ENCODE measurements at places on chromosomes 11 and 22.

GRCh38 chr11:15367695-15368094 lies 253.0 kb downstream of the INSC start:
- DNase-seq, result no peak

DNA sequence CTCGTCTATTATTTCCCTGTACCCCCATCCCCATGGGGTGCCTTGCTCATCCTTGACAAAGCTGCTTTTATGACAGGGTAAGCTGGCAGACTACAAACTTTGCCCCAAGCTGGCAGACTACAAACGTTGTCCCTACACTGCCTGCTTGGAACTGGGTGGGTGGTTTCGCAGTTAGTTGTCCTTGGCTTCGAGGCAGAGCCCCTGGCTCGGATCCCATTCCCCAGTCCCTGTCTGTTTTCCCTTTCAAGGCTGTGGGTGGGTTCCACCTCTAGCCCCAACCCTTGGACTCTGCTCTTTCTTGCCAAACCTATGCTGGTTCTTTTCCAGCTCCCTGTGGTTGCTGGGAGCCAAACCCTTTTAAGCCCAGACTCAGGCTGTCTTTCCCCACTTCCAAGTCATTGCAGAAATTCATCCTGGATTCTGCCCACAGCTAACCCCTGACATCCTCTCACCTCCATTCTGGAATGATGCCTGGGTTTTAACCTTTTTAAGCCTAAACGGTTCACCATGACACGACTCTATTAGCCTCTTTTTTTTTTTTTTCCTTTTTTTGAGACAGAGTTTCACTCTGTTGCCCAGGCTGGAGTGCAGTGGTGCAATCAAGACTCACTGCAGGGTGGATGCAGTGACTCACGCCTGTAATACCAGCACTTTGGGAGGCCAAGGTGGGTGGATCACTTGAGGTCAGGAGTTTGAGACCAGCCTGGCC lies 9.2 kb upstream of the RBM14 start:
- no peak for DNase-seq

- DNase-seq, result no peak
Observed at GRCh38 chr22:48459859-48460823, 1367.5 kb downstream of the BRD1 start.

DNA sequence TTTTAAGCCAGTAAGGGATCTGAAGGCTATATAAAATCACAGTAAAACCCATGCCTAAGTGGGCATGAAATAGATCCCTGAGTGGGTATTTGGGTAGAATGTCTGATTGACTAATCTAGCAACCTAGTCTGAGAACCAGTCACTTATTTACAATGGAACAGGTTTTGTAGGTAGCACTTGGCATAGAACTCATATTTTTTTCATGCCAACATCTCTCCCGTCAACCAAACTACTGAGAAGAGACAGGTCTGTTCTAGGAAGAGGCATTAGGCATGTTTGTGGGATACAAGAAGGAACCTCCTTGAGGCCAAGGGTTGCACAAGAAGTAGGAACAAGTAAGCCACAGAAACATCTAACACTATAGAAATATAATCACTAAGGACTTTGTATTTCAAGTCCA lies 840.4 kb upstream of the TENM4 start:
- DNase-seq, result no peak

DNA sequence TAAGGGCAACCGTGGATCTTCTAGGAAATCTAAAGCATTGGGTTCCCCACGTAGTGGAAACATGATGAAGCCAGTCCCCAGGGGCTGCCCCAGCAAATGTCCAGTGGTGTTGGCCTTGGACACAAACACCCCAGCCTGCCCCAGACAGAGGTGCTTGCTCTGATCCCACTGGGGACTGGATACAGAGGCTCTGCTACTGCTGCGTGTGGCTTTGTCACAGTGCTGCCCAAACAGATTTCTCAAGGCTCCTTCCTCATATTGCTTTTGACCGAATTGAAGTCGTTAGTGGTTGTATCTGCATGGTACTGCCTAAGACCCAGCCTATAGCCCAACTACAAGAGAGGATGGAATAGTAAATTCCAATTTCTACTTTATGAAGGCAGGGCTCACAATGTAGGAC lies 40.1 kb upstream of the CD44 start:
- no peak for DNase-seq

DNA sequence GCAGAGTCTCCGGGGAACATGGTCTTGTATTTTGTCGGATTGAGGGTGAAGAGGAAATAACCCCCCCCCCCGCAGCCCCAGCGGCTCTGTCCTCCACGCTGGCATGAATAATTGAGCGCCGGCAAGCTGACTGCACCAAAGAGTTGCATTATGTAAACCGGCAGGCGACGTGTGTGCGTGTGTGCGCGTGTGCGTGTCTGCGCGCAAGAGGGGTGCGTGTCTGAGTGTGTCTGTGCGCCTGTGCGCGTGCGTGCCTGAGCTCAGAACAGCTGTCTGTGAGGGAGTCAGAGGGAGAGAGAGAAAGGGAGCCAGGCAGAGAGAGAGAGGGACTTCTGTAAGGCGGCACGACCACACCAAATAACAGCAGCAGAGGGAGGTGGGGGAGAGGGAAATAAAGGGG lies 94.4 kb downstream of the SCN3B start:
- DNase-seq, result peak; percentile 10

GRCh38 chr11:2092464-2092910 lies 46.7 kb downstream of the IGF2 start:
- no peak for DNase-seq

- DNase-seq, result peak; percentile 68
Observed at GRCh38 chr11:75445315-75445953, 12.4 kb upstream of the KLHL35 start.

GRCh38 chr22:49553076-49553475 lies 274.6 kb downstream of the BRD1 start:
- DNase-seq, result no peak

DNA sequence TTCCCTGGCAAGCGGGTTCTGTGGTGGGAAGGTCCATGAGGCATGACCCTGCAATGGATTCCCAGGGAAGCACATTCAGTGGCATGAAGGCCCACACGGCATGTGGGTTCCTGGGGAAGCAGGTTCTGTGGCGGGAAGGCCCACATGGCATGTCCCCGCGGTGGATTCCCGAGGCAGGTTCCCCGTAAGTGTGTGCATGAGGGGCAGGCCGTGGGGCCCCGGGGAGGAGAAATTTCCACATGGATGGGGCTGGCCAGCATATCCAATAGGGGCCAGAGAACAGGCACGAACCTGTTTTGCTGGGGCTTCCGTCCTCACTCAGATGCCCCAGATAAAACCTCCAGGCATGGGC lies 83.7 kb downstream of the PHF21B start:
- DNase-seq, result no peak

- no peak for DNase-seq
Observed at GRCh38 chr11:100192181-100192580, 494.9 kb upstream of the ARHGAP42 start.
